Gastrocnemius medialis (tissue), 4 donors: ENCODE measurements at places on chromosomes 1 and 21. TPM values are rescaled to one million over a fixed set of nuclear protein-coding genes. Genes with fewer than 3 reads are reported as not detected.

The FCMR gene
- total RNA-seq: 10.2 TPM

GRCh38 chr1:108327534-108328466 lies 83.9 kb upstream of the NBPF4 start:
- no peaks in the 10 kb centered on the region for H3K36me3 ChIP-seq
- no peaks in the 10 kb centered on the region for H3K27me3 ChIP-seq
- H3K4me1 ChIP-seq: no peaks in the 10 kb centered on the region
- no peak for DNase-seq
- H3K4me3 ChIP-seq: no peak overlapping the region
- H3K27ac ChIP-seq: no peak overlapping the region

The ADPRS gene
- total RNA-seq: 67.3 TPM

- no peak overlapping the region for H3K4me3 ChIP-seq
- no peak overlapping the region for H3K27ac ChIP-seq
- no peaks in the 10 kb centered on the region for H3K27me3 ChIP-seq
- H3K4me1 ChIP-seq: no peaks in the 10 kb centered on the region
- no peaks in the 10 kb centered on the region for H3K36me3 ChIP-seq
Measured at GRCh38 chr1:165069829-165070228, 286.7 kb downstream of the LMX1A start.
